ENCODE measurements at places on chromosomes 6 and 20.

- peak; percentile 82 for DNase-seq
Measured at GRCh38 chr6:100296810-100297544, 167.7 kb downstream of the SIM1 start.

GRCh38 chr6:139452148-139452876 is 77.9 kb upstream of the CITED2 start:
- DNase-seq = no peak

GRCh38 chr20:50004229-50004628 is 21.4 kb downstream of the SNAI1 start:
- no peak for DNase-seq

DNA sequence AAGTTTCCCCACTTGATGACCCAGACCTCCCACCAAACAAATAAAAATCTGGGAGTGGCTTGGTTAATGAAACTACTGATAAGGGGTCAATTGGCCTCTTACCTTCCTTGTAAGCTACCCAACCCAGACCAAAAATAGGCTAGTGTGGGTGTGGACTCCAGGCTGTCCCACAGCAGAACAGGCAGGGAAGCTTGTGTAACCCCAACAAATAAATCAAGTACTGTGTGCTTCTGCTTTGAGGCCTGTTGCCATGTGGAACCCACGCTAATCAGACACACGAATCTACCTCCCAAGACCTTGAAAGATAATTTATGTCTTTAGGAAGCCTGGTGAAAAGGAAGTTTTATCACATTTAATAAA is 33.7 kb upstream of the PAQR8 start:
- no peak for DNase-seq

DNA sequence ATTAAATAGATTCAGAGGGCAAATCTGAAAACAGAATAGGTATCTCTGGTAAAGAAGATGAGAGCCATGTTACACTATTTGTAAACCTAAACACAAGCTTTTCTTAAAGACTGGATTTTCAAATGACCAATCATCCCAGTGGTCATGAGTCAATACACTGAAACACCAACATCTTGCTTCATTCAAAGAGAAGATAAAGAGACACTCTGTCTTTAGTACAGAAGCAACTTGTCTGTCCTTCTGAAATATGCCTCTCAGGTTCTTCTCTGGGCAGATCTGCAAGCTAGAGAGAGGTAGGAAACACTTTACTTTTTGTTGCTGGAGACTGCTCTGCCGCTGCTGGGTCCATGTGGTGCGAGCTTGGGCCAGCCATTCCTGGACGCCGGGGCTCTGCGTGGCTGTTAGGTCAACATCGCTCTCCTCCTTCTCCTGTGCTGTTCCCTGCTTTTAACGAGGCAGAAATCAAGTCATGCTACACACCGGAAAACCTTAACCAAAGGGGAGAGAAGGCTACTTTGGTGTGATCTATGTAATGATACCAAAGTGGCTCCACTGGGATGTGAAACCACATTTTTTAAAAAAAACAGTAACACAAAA is 368.2 kb downstream of the SYNE1 start:
- no peak for DNase-seq

DNA sequence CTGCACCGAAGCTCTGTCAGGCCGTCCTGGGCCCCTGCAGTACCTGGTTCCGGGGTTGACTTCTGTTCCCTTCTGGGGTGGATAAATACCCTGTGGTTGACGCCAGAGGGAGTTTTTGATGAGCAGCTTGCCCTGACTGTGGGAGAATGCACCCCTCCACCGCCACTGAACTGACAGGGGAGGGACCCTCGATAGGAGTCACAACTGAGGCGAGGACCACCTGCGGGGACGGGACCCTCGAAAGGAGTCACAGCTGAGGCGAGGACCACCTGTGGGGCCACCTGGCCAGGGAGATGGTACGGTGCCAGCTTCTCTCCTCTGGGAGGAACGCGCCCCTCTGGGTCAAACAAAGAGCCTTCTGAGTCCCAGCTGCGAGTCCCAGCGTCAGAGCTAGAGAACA is 100.1 kb upstream of the FRMD1 start:
- no peak for DNase-seq

GRCh38 chr20:50409495-50409894 is 100.7 kb upstream of the PTPN1 start:
- no peak for DNase-seq

DNA sequence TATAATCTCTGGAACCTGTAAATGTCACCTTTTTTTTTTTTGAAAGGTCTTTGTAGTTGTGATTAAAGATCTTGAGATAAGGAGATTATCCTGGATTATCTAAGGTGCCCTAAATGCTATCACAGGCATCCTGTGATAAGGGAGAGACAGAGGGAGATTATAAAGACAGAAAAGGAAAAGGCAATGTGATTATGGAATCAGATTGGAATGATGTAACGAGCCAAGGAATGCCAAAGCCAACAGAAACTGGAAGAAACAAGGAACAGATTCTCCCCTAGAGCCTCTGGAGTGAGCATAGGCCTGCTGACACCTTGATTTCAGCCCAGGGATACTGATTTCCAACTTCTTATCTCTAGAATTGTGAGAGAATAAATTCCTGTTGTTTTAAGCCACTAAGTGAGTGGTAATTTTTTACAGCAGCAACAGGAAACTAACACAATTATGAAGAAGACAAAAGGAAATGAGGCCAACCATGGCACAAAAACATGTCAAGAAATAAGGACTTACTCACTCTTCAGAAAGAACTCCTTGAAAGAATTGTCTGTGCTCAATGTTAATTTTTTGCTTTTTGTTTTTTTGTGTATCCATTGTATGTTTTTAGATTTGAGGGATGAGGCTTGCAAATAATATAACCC is 82.7 kb downstream of the CFAP61 start:
- no peak for DNase-seq

DNA sequence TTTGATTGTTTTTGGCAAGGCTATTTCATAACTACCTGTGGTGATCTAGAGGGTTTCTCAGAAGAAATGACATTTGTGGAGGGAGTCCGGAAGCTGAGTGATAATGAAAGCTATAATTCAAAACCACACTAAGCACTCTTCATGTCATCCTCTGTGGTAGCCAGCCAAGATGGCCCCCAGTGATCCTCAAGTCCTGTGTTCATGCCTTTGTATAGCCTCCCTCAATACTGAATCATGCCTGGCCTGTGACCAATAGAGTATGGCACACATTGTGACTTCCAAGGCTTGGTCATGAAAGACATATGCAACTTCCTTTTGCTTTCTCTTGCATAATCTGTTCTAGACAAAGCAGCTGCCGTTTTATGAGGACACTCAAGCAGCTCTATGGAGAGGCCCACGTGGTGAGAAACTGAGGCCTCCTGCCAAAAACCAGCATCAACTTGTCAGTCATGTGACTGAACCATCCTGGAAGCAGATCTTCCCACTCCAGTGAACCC is 12.8 kb upstream of the DNAAF9 start:
- DNase-seq = no peak

DNA sequence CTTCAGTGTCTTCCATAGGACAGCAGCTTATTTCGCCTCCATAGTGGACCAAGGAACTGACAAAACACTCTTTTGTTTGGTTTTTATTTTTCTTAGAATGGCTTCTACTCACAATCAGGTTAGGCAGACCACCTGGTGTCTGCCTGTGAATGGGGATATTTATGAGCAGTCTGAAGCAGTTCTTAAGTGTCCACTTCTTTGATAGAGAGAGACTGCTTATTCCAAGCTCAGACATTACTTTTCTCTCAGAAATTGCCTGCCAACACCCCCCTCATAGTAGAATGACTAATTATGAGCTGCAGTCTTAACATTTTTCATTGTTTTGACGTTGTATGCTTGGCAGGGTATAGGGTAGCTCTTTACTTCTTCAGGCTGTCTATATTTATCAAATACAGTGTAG is 174.7 kb downstream of the ZFAND3 start:
- no peak for DNase-seq

- no peak for DNase-seq
Measured at GRCh38 chr20:60144404-60144803, 186.2 kb downstream of the CDH26 start.

- DNase-seq = no peak
Measured at GRCh38 chr6:39841291-39841690, 49.1 kb downstream of the DAAM2 start.

DNA sequence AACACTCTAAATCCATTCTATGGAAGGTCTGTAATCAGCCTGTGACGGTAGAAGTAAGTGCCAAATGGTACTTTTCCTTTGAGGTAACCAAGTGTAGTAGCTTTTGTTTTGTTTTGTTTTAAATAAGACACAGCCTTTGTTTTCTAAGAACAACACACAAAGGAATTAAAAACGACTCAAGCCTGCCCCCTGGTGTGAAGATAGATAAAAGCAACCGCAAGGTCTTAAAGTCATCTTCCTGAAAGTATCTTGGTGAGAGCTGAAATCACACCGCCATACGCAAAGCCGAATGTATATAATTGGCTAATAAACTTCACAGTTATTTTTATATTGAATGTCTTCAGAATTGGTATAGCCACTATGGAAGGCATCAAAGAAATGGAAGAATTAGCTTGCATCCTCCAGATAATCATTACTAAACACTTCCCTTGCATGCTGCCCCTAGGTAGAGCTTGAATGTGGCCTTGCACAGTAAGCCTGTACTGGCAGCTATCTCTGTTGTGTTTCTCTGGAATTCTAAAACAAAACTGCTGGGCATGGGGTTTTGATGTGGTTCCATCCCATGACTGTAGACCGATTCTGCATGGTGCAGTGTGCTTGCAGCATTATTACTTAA is 95.6 kb downstream of the LAMP5 start:
- DNase-seq = peak; percentile 14

DNA sequence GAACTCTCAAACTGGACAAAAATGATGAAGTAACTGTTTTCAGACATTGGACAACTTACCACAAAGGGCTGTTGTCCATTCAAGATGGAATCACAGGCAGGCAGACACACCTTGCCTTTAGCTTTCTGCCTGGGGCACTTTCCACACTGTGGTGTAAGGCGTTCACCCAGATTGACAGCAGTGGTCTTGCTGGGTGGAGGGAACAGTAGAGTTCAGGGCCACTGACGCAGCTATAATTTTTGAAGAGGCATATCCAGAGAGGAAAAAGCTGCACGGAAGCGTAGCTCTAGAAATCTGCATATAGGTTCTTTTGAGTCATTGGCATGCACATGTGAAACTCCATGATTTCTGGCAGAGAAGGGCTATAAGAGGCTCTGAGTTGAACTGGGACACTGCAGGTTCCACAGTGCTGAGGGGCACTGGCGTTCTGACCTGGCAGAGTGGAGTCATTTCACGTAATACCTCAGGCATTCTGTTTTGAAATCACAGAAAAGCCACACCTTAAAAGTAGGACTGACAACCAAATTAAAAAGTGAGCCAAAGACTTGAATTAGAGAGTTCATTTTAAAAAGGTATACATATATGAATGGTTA is 105.0 kb upstream of the EDN1 start:
- DNase-seq = no peak

DNA sequence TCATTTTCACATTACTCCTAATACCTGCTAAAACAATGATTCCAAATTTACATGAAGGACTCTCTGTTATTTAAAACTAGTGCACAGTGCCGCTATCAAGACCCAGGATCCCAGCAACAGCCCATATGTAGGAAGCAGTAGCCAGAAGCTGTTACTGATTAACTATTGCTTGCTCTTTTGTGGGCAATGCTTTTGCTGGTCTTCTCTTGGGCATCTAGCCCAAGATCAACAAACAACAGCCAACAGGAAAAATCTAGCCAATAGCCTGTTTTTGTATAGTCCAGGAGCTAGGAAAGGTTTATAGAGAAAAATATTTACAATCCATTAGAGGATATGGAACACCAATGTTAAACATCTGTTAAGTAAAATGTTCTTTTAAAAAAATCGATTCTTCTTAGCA is 22.1 kb upstream of the TENT5A start:
- DNase-seq = no peak

Measured in SW 1271 (cell line).